ENCODE measurements at places on chromosomes 1 and 21.

DNA sequence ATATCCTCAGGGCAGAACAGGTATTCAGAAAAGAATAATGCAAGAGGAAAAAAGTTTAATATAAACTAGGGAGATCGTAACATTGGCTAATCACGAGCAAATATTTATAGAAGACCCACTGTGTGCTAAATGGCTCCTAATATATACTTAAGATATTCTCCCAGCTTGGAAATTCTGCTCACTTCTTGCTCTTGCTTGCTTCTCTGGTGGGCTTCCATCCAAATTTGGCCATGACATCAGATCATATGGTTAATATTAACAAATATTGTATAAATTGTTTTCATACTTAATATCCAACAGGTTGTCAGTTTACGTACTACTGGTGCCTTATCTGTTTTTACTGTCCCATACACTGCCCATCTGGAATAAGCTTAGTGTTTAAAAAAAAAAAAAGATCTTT lies 1.1 kb downstream of the COX20 start:
- no peak for DNase-seq

DNA sequence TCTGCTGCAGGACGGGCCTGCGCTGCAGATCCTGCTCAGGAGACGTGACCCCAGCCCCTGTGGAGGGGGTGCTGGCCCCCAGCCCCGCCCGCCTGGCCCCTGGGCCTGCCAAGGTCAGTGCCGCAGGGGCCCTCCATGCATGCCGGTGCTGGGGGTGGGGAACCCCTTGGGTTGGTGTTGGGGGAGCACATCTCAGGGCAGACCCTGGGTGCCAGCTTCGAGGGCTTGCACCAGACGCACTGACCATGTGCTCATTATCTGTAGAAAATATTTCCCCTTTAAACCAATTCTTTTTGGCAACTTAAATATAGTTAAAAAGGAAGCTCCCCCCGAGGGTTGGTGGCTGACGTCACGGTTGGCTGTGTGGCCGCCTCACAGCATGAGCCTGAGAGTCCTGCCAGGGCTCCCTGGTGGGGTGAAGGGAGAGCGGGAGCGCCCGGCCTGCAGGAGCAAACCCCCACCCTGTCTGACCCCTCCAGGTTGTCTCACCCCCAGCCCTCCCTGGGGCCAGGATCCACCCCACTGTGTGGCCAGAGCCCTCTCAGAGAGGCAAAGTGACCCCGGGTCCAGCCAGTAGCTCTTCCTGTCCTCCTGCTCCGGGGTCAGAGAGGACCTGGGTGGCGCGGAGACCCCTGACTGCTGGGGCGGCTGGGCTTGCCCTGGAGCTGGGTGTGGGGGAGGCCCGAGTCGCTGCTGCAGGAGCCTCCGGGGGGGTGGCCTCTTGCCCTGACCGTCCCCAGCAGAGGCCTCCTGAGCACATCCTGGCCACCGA lies 5.3 kb upstream of the PFKL start:
- peak; percentile 45 for DNase-seq

GRCh38 chr1:157512036-157512969 lies 40.0 kb downstream of the FCRL5 start:
- no peak for DNase-seq

- DNase-seq = no peak
Measured at GRCh38 chr1:204045430-204045829, 27.5 kb upstream of the SOX13 start.

- no peak for DNase-seq
Measured at GRCh38 chr1:15410884-15411245, 1.2 kb downstream of the EFHD2 start.

- DNase-seq = no peak
Measured at GRCh38 chr1:61224609-61225008, 142.2 kb downstream of the NFIA start.

GRCh38 chr1:57024428-57024827 lies 58.6 kb upstream of the C8B start:
- DNase-seq = no peak
